NCI-H2029 treated with DMSO at 0.1 percent for 48 hours (cell line): ENCODE measurements at places on chromosomes 5 and 9.

DNA sequence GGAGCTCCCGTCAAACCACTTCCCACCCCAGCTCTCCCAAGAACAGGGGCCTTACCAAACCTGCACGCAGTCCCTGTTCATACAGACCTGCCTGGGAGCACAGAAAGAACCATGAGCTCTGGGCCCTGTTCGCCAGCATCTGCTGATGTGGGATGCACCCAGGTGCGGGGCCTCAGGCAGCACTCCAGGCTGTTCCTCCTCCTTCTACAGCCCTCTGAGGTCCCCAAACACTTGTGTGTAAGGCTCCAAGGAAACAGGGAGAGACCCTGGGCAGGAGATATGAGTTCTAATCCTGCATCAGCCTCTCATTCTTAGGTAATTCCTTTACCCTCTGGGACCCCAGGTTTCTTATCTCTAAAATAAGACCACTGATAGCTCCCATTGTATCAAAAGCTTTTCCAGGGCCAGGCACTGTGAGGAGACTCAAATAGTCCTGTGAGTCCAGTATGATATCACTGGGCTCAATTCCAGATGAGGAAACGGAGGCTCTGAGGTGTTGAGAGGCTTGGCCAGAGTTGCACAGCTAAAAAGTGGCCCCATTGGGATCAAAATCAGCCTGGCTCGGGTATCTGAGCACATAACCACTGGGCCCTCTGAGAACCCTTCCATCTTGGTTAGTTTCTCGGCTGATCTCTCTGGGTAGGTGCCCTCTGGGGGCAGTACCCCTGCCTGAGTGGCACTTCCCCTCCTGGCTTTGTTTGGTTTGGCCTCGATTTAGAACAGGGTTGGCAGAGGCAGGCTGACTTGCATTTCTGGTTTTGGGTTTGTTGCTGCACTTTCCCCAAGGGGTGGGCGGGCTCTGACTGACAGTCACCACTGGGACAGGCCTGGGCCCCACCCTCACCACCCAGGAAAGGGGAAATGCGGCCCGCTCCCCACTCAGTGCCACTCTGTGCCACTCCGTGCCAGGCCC lies 116.8 kb downstream of the RGS3 start:
- DNase-seq: peak; percentile 92

DNA sequence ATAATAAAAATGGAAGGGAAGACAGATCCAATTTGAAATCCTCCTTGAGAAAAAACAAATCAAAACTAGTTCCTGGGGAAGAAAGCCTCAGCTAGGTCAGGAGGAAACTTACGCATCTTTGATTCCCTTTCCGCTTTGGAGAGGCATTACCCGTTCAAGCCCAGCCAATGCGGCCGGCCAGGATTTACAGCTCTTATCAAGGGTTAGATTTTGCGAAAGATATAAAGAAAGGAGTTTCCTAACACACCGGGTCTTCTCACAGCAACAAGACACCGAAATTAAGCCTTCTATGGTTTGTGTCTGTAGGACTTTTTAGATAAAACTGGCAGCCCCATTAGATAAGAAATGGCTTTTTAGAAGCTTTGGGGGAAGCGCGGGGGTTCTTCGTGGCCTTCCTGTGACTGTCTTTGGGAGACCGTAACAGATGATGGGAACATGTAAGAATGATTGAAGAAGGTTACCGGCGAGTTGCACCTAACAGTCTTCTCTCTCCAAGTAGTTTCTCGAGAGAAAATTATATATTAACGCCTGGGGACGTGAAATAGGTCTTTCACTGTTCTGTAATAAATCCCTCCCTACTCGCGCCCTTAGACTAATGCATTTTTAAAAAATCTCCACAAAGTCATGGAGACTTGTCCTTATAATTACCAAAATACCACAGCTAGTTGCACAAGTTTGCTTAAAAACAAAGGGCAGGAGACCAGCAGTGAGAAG lies 1.3 kb upstream of the ISL1 start:
- no peak for DNase-seq

DNA sequence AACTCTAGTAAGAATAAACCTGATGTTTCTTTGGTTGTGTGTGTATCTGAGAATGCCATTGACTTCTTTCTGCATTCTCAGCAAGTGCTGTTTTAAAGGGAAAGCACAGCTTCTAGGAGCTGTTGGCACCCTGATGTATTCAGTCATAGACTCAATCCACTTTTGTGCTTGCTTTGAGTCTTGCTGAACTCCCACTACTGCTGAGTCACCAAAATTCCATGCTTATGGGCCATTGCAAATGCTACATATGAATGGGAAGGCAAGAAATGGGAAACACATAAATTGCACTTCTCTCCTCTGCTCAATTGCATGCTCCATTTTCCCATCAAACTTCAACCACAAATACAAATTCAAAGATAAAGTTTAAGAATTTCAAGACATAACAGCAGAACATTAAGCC lies 9.8 kb upstream of the FTMT start:
- DNase-seq: no peak

- DNase-seq: no peak
Observed at GRCh38 chr9:4020755-4021296, 279.0 kb downstream of the GLIS3 start.

GRCh38 chr9:95981761-95982390 lies 106.4 kb downstream of the ERCC6L2 start:
- no peak for DNase-seq

GRCh38 chr9:109331353-109331752 lies 10.5 kb upstream of the EPB41L4B start:
- peak; percentile 29 for DNase-seq

DNA sequence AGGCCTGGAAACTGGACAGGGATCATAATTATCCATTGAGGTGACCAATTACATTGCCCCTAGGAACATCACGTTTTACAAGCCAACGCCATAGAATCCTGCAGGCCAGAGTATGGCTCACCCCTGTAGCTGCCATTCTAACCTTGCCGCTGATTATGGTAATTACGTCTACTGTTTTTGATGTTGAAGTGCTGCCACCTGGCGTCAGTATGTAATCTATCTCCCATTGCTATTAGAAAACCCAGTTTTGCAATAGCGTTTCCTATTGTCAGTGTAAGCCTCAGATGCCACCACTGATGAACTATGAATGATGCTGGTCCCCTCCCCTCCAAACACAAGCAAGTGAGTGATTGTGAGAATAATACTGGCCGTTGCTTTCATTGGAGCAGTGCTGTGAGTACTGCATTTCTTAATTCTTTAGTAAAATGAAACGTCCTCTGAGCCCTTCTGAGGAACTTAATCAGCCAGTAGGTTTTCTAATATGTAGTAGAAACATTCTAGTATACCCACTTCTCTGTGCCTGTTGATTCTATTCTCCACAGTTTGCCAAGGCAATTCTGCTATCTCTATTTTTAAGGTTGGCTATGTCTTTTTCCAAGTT lies 100.5 kb upstream of the NMUR2 start:
- DNase-seq: peak; percentile 69

GRCh38 chr9:107952773-107953172 lies 463.2 kb upstream of the KLF4 start:
- DNase-seq: no peak

GRCh38 chr5:158970569-158971014 lies 129.1 kb downstream of the EBF1 start:
- DNase-seq: no peak

DNA sequence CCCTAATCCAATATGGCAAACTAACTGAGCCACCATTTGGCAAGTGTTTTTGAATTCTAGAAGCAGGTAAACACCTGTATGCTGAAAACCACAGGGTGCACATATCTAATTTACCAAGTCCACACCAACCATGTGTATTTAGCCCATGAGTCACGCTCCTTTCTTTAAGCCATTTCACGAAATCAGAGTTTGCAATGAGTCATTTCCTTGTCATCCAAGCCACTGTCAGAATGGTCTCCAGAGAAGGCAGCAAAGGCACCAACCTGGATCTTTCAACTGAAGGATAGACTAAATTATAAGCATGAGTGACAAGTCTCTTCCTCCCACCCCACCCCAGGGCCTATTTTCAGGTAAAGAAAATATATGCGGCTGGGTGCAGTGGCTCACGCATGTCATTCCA lies 110.0 kb downstream of the PAX5 start:
- no peak for DNase-seq
